EH (cell line): ENCODE measurements at places on chromosomes 1 and 21.

DNA sequence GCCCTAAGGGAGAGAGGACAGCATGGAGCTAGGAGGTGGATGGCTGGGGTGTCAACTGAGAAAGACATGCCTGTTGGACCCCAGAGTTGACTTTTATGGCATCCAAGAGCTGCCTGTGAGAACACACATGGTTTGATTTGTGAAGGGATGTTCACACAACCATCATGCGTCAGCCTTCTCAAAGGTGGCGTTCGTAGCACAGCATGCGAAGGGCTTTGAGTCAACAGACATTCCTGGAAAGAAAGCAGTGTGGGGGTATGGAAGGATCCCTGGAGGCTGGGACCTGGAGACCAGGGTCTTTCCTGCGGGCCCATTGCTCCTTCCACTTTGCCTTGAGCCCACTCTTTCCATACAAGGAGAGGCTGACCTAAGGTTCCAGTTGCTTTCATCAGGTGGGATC lies 6.4 kb upstream of the WNT3A start:
- no peak for DNase-seq

GRCh38 chr21:27372381-27372780 lies 405.5 kb upstream of the ADAMTS5 start:
- peak; percentile 36 for DNase-seq

GRCh38 chr1:6447818-6448748 lies 17.9 kb downstream of the TNFRSF25 start:
- DNase-seq, result no peak

DNA sequence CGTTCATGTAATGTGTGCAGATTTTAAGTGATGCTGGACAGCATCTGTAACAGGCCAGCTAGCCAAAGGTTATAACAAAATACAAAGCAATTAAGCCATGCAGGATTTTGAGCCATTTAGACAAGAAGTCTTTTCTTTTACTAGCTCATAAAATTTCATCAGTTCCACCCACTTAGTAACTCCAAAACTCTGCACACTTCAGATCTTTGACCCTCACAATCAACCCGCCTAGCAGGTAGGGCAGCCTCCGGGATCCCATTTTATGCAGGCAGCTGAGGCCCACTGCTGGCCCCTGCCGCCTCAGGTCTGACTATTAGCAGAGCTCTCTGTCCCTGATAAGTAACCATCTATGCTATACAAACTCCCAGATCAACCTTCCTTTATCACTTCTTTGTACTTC lies 9.2 kb downstream of the LBR start:
- no peak for DNase-seq

DNA sequence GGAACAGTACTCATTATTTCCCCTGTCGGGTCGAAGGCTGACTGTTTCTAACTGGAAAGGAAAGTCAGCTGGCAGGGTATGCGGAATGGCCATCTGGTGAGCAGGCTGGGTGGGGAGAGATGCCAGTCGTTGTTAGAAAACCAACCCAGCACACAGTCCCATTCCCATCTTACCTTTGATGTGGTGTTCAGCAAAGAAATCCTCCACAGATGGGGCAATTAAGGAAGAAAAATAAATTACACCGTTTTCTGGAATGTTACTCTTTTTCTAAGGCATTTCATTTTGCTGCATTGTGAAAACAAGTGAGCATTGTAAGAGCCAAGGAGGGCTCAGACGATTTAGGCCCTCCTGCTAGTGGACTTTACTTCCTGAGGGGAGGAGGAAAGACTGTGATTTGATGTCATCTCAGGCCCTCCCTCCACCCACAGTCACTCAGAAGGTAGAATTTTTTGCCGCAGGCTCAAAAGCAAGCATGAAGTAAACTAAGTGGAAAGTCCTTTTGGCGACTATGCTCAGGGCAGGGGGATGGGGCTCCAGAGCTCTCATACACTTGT lies at the start of gene SLC16A4:
Gene SLC16A4 (minus strand): TSS at position 335 of the 554 bp plus-strand sequence. CDS start 1,703 bp downstream, outside the sequence.
- peak; percentile 88 for DNase-seq

DNA sequence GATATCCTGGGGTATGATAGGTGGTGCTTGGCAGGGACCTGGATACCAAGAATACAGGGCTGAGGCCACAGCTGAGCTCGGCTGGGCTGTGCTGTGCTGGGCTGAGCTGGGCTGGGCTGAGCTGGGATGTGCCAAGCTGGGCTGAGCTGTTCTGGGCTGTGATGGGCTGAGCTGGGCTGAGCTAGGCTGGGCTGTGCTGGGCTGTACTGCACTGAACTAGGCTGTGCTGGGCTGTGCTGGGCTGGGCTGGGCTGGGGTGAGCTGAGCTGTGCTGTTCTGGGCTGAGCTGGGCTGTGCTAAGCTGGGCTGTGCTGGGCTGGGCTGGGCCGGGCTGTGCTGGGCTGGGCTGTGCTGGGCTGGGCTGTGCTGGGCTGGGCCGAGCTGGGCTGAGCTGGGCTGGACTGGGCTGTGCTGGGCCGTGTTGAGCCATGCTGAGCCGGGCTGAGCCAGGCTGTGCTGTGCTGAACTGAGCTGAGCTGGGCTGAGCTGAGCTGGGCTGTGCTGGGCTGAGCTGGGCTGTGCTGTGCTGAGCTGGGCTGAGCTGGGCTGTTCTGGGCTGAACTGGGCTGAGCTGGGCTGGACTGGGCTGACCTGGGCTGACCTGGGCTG lies 94.7 kb upstream of the ACTRT2 start:
- DNase-seq, result no peak

DNA sequence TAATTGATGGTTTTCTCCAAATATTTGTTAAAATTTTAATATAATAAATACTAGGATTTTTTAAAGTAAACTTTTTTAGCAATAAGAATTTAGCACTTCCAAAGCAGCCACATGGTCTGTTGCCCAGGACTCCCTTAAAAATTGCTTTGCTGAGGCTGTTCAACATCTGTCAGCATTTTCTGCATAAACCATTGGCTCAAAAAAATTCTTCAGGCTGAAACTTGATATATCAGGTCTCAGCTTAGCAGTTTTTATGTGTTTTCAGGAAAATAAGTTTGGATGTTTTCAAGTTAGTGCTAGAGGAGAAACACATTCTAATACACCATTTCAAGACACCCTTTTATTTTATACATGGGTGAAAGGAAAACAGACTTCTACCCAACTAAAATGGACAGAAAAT lies 69.1 kb upstream of the C1orf105 start:
- DNase-seq, result peak; percentile 36
